Activated naive CD8-positive, alpha-beta T cell treated with anti-CD3 and anti-CD28 coated beads, Interleukin-2, amount 10 ng/mL, durations not matched to agents 7 days and 5 days (primary cell): ENCODE measurements at places on chromosomes 2 and 18.

GRCh38 chr2:169275696-169276444 lies 86.5 kb downstream of the LRP2 start:
- no peak for DNase-seq

DNA sequence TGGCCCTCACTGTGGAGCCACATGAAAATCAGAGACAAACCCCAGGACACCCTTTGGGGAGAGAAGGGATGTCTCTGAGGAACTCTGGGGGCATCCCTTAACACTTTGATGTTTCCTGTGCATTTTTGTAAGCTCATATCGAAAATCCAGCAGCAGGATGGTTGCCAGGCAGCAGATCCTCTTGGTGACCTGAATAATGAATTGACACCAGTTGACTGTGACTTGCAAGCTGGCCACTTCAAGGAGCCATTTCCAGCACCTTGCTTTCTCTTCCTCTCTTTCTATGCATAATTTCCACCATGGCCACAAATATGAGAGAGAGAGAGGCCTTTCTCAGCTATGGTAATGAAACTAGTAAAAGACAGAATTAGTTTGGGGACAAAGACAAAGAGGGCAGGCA lies 91.7 kb downstream of the NRP2 start:
- DNase-seq: no peak

GRCh38 chr18:67362906-67363305 lies 153.6 kb downstream of the DSEL start:
- DNase-seq: no peak

DNA sequence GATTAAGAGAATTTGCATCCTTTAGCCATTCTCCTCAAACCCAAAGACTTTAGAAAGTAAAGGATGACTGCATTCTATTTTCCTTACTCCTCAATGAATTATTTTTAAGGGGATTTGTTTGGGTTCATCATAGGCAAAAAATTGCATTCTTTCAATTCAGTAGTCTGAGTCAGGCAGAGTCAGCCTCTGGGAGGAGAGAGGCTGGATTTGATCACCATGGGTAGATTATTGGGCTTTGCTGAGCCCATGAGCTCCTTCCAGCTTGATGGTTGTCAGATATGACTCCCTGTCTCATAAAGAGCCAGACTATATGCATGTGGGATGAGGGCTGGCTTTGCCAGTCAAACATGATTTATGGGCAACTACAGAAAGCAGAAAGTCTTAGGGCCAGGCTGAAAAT lies 101.2 kb downstream of the KCNS3 start:
- DNase-seq: no peak

DNA sequence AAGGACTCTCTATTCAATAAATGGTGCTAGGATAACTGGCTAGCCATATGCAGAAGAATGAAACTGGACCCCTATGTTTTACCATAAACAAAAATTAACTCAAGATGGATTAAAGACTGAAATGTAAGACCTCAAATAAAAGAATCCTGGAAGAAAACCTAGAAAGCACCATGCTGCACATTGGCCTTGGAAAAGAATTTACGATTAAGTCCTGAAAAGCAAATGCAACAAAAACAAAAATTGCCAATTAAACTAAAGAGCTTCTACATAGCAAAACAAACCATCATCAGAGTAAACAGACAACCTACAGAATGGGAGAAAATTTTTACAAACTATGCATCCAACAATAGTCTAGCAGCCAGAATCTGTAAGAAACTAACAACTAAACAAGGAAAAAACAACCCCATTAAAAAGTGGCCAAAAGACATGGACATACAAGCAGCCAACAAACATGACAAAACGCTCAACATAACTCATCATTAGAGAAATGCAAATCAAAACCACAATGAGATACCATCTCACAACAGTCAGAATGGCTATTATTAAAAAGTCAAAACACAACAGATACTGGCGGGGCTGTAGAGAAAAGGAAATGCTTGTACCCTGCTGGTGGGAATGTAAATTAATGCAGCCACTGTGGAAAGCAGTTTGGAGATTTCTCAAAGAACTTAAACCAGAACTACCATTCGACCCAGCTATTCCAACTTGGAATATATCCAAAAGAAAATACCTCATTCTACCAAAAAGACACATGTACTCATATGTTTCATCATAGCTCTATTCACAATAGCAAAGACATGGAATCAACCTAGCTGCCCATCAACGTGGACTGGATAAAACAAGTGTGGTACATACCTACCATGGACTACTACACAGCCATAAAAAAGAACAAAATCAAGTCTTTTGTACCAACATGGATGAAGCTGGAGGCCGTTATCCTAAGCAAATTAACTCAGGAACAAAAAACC lies 30.6 kb downstream of the SEPTIN10 start:
- DNase-seq: no peak

DNA sequence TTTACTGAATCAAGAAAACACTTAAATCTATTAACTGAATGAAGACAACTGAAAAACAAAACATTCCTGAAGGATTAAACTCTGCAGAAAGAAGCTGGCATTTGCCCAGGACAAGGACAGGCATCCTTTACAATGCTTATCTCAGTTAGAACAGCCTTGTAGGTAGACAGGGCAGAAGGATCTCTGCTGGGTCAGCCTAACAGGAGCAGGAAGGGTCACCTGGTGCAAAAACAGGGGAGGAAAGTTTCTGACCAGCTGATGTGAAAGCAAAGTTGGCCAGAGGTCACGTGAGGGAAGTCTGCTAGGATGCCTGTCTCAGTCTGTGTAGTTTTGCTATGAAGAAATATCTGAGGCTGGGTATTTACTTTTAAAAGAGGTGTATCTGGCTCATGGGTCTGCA lies 348.6 kb downstream of the ANAPC1 start:
- no peak for DNase-seq

- DNase-seq: peak; percentile 43
Observed at GRCh38 chr2:231104115-231104713, 20.6 kb downstream of the HTR2B start.

DNA sequence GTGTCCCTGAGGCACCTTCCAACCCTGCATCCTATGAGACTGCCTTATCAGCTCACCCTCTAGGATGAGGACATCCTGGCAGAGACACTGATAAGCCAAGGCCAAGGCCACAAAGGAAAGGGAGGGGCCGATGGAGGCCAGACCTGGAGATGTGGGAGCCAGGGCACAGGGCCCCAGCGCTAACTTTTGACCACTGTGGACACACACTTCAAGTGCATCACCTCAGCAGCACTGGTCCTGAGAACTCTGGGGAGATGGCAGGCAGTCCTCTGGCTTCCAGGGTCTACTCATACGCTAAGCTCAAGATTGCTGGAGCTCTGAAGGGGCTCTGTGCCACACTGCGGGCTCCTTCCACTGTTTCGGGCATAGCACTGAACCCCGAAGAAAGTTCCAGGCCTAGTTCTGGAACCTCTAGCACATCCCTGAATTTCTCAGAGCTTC lies 100.2 kb upstream of the ID2 start:
- DNase-seq: no peak

DNA sequence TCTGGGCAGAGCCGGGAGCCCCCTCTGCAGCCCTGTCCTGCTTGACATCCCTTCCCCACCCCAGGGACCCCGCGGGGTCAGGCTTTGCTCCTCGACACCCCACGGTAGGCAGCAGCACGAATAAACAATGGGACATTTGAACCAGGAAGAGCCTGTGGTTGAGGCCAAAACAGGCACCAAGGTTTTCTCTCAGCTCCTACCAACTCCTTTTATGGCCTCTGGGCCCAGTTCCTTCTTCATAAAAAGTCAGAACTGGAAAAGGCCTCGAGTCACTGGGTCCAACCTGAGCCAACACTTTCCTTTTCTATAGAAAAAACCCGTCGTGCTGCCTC lies 20.6 kb downstream of the TEX44 start:
- peak; percentile 64 for DNase-seq

DNA sequence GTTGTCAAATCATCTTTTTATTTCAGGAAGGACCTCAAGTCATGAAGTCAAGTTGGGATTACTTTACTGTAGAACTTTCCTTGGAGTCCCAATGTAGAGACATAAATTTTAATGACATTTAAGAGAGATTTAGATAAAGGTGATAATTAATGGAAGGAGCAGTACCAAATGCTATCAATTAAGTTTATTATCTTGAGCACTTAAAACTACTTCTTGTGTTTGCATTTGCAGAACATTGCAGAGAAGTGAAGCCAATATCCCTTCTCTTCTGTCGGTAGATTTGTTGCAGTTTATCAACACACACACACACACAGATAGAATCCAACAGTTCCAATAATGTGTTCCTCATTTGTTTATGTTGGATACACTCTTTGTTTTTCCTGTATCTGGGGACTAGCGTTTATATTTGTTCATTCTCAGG lies 570.7 kb downstream of the EPHA4 start:
- DNase-seq: no peak

- no peak for DNase-seq
Observed at GRCh38 chr2:205688417-205689200, 6.3 kb downstream of the NRP2 start.

DNA sequence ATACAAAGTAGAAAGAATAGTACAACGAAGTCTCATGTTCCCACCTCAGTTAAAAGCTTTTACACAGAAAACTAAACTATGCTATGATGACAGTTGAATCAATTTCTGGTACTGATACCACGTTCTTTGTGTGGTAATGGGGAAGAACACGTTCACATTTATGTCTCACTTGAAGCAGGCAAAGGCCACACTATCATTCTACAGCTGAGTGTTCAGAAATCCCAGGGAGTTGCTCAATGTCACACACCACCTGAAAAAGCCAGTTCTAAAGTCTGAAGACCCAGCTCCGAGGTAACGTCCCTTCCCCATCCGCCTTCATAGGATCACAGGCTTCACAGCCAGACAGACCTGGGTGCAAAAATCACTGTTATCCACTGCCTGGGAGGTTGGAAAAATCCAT lies 8.9 kb downstream of the RNF149 start:
- DNase-seq: no peak

DNA sequence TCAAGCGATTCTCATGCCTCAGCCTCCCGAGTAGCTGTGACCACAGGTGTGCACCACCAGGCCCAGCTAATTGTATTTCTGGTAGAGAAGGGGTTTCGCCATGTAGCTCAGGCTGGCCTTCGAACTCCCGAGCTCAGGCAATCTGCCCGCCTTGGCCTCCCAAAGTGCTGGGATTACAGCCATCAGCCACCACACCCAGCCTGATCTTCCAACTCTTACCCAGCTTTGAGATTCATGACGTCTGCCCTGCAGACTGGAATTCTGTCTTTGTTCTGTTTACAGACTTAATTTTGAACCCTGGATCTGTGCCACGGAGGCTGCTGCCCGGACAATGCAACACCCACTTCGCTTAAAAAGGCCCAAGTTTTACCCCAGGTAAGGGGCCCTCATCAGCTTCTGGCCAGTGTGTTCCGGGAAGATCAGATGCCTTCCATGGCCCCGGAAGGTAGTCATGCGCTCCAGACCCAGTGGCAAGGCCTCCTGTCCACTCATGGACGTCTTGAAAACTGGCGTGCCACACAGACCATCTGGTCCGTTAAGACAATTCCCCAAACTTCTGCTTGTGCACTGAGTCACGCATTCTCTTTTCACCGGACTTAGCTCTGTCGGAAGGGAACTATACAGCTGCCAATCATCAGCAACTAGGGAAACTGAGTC lies 5.5 kb downstream of the PXDN start:
- no peak for DNase-seq

DNA sequence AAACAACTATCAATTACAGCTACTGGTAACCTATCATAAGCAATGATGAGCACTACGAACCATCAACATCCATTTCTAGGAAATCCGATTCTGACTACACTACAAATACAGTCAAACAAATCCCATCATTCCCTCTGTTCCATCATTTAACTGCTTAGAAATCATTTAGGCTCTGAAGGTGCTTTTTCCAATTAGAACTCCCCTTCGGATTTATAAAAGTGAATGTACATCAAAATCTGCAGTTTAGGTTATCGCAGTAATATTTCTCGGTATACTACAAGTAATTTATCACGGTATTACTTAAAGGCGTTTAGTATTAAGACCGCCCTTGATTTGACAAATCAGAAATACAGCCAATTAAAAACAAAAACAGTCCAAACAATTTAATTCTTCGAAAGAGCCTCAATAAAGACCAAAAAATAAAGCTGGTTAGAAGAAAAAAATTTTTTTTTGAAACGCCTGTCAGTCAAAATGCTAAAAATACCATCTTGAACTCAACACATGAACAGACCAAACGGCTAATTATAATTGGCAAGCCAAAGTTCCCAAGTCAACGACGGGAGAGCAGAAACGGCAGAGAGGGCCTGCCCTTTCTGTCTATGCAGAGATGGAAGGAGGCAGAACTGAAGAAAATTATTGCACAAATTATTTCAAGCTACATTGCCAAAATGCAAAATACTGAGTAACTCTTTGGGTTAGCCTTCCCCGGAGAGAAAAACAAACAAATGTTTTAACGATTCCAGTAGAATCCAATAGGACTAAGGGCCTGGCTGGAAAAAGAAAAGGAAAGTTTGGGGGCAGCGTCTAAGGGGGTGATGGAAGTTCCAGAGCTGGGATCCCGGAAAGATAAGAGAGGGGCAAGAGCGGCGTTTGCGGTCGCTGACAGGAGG lies 1.2 kb downstream of the VPS54 start:
- no peak for DNase-seq

DNA sequence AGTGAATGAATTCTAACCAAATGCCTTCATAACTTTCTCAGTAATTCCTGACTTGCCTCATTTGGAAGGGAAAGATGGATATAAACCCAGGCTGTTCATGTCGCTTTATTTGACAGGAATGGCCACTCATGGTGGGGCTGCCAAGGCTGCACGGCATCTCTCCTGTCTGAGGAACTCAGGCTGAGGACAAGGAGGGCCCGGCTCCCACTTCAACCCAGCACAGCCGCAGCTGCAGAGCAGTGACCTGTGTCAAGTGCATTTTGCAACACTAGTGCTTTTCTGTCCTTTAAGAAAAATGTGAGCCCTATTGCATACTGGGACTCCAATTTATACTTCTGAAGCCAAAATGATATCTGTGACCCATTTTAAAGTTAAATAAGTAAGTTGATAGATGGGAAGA lies 45.8 kb upstream of the GALR1 start:
- no peak for DNase-seq

- DNase-seq: no peak
Observed at GRCh38 chr2:142841788-142842187, 35.7 kb upstream of the KYNU start.

- DNase-seq: no peak
Observed at GRCh38 chr2:37342591-37343220, 1.7 kb upstream of the QPCT start.

GRCh38 chr18:4511166-4511565 lies 56.1 kb upstream of the DLGAP1 start:
- no peak for DNase-seq
